ENCODE measurements at places on chromosomes 1 and 21. TPM values are rescaled to one million over a fixed set of nuclear protein-coding genes. Genes with fewer than 3 reads are reported as not detected.

GRCh38 chr1:3590951-3591865 is 20.1 kb downstream of the MEGF6 start:
- no peak for DNase-seq

Gene CYP4Z1
- not detected for total RNA-seq

Gene KLF17
- total RNA-seq: not detected

Gene COL16A1
- total RNA-seq: 365 TPM

GRCh38 chr1:157992031-157992832 is 1.2 kb upstream of the KIRREL1 start:
- peak; percentile 80 for DNase-seq
